ENCODE measurements at places on chromosomes 5 and 9.
A peak's percentile ranks its signal among the peaks of the same experiment; 100 is the strongest.

- no peak for DNase-seq
Measured at GRCh38 chr9:17422994-17423680, 155.7 kb upstream of the SH3GL2 start.

DNA sequence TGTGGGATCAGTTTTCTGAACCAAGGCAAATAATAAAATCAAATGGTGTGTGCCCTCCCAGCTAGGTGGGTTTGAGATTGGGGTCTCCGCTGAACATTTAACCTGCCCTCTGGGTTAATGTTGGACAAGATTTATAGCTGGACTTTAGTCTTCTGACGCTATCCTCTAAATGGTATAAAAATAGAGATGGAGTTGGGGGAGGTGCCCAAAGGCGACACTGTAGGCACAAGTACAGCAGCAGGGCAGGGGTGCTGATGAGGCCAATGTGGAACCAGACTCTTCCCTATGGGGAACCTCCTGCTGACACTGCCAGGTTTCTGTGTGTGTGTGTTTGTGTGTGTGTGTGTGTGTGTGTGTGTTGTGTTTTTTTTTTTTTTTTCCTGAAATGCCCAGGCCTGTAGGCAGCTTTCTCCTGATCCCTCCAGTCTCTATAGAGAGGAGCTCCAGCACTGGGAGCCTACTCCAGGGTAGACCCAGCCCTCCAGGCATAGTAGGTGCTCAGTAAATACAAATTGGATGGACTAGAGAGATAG is 37.9 kb downstream of the PCDH1 start:
- no peak for DNase-seq

DNA sequence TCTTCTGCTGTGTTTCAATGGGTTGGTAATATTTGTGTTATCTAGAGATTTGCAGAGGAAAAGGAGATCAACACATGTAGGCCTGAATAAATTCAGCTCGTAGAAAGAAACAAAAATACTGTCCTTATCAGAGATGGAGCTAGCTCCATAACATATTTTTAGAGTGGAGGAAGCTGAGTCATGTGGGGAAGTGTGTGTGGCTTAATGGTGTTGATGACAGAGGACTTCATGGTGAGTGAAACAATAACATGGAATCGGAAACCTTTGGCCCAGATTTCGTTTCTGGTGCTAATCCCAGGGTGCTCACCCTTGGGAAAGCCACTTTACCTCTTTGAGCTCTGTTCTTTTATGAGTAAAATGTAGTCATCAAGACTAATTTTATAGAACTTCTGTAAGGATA is 825.0 kb downstream of the TLR4 start:
- no peak for DNase-seq

- DNase-seq: no peak
Measured at GRCh38 chr5:76674330-76675066, 41.4 kb upstream of the F2R start.

DNA sequence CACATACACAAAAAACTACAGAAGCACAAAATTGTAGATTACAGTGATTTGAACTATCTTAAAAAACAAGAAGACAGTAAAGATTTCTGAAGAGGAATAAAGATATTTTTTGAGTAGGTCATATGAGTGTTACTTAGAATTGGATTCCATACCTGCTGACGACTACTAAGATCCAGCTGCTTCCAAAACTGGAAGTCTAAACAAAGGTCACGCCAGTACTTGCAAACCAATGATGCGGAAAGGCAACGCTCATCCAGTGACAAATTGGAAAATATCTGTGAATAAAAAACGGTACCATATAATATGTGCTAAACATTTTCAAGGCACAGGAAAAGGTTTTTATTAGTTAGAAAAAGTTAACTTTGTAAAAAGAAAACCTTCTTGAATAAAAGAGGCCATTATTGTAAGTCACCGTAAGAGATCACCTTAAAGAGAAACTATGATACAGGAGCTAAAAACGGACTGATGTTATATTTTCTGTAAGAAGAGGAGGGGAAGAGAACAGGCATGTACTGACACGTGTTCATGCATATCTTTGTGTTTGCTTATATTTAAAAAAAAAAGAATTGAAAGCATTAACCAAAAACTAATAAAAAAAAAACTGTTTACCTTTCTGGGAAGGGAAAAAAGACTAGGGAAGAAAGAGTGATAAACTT is 14.1 kb downstream of the FBXL17 start:
- no peak for DNase-seq

DNA sequence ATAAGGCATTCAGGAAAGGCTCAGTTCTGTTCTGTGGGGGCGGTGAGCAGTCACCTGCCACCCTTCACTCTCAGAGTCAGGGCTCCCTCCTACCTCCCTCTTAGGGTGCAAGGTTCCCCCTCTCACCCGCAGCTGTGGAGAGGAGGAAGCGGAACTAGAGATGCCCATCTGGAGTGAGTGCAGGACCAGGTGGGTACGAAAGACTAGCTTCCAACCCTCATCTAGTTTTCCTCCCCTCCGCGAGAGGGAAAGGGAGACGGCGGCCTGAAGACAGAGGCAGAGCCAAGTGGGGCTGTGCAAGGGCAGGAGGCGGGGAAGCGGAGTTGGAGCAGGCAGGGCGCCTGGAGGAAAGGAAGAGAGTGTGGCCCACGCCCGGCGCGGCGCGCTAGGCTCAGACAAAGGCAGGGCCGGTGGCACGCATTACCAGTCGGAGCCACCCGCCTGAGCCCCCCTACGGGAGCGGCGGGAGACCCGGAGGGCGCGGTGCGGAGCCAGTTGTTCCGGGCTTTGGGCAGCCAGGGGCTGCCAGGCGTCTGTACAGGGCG is 7.3 kb downstream of the PRR7 start:
- peak; percentile 68 for DNase-seq

DNA sequence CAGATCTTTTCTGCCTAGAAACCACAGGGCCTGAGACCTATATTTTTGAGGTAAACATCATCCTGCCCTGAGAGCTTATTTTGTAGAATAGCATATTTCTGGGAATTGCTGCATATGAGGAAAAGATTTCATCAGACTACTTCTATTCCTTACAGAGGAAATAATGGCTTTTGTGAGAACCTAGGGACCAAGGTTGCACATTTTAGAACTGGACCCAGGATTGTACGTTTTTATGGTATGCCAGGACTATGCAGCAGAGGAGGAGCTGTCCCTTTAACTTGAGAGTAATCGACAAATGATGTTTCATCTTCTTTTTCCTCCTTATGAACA is 2.2 kb upstream of the ALDH1A1 start:
- no peak for DNase-seq

DNA sequence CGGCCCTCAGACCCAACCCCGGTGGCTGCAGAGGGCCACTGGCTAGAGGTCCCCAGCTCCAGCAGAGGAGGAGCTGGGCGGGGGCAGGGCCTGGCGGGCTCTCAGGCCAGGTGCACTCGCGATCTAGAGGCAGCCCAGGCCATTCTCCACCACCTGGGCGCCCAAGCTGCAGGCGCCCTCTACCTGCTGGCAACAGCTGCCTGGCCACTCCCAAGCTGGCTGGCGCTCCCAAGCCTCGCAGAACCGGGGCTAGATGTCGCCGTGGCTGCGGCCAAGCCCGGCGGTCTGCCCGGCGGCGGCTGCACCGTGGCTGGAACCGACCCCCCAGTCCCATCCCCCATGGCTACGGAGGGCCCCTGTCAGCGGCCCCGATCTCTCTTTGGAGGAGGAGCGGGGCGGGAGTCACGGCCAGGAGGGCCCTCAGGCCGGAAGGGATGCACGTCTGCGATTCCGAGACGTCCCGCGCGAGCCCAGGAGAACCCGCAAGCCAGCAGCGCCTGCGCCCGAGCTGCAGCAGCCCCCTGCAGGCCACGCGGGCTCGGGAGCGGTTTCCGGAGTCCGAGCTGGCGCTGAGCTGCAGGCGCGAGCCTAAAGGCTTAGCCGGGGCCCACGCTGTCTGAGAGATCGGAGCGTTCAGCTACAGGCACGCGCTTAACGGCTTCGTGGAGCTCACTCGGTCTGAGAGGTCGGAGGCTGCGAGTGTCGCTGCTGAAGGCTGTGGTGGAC is 44.3 kb upstream of the BICD2 start:
- DNase-seq: peak; percentile 86

DNA sequence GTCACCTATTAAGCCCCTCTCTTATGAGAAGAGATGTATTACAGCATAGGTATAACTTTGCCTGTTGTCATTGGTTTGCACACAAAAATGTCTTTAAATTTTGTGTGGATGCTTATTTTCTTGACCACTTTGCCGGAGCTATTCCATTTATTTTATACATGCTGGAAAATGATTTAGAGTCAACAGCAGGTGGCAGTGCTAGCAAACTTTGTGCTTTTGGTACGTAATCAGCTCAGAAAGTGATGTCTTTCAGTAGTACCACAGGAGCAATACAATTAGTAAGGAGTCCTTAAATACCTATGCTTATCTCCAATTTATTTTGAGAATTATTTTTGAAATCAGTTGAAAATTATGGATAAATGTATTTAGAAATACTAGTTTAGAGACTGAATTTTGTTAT is 19.8 kb upstream of the NUDT12 start:
- DNase-seq: peak; percentile 51

GRCh38 chr9:38083858-38084555 is 15.0 kb upstream of the SHB start:
- DNase-seq: no peak

DNA sequence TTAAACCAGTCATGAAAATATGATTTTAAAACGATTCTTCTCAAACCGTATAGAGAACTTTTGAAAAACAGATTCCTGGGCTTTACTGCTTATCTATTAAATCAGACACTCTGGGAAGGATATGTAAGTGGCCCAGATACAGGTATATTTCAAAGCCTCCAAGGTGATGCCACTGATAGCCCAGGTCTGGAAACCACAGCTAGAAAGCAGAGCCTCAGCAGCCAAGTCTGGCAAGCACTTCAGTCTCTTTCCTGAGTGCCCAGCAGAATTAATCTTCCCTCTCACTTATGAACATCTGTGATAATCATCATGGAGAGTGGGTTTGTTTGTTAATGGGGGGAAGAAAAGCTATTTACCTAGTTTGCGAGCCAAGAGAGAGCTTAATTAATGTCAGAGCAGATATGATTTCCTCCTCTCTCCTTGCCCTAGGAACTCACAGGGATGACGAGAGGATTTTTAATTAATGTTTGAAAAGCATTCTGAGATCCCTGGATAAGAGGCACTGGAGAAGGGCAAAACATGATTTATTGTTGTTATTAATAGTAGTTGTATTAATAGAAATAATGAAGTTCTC is 368.4 kb downstream of the TLE1 start:
- no peak for DNase-seq

GRCh38 chr5:180975338-180975737 is 13.3 kb upstream of the BTNL3 start:
- DNase-seq: no peak

- no peak for DNase-seq
Measured at GRCh38 chr5:174790906-174791305, 66.5 kb downstream of the MSX2 start.

GRCh38 chr5:146962801-146963355 is 84.3 kb upstream of the PPP2R2B start:
- no peak for DNase-seq

DNA sequence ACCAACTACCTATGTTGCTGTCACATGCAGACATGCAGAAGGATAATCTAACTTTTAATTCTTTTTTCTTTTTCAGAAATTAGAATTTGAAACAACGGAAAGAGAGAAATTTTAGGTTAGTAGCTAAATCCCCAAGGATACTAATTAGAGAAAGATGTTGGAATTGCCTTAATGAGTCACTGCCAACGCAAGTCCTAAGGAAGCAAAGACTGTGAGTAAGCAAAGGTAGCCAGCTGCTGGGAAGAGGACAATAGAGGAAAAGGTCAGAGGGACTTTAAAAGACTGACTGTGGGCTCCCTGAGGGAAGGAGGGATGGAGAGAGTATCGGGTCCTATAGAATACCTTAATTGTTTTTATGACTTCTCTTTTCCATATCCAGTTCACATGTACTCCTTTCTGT is 461.9 kb upstream of the PAPPA start:
- no peak for DNase-seq

- no peak for DNase-seq
Measured at GRCh38 chr5:156481741-156482140, 154.8 kb downstream of the SGCD start.

DNA sequence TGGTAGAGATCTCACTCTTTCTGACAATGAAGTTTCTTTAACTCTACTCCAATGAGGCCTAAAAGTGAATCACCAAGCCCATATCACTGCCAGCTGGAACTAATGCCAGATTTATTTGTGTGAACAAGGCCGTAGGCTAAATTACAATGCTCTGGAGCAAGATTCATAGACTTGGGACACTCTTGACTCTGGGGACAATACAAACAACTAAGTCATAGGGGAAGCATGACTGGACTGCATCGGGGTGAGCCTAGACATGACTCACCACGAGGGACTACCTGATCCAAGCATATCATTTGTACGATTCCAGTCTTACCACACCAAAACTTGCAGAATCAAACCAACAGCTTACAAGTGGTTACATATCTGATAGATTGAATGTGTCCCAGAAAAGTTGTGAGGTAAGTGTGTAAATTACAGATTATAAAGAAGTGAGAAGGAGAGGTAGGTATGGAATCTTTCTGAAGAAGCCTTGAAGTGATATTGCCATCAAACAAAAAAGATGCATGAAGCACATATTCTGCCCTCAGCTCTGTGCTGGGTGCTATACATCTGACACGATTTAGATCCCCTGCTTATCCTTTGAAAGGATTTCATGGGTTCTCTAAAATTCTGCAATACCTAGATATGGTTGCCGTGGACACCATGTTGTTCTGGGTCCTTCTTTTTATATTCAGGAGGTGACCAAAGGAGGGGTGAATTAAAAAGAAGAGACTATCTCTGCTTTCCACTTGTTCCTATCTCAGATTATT is 199.3 kb upstream of the PDE4D start:
- DNase-seq: no peak

GRCh38 chr5:6159832-6160430 is 218.4 kb downstream of the MED10 start:
- DNase-seq: no peak

DNA sequence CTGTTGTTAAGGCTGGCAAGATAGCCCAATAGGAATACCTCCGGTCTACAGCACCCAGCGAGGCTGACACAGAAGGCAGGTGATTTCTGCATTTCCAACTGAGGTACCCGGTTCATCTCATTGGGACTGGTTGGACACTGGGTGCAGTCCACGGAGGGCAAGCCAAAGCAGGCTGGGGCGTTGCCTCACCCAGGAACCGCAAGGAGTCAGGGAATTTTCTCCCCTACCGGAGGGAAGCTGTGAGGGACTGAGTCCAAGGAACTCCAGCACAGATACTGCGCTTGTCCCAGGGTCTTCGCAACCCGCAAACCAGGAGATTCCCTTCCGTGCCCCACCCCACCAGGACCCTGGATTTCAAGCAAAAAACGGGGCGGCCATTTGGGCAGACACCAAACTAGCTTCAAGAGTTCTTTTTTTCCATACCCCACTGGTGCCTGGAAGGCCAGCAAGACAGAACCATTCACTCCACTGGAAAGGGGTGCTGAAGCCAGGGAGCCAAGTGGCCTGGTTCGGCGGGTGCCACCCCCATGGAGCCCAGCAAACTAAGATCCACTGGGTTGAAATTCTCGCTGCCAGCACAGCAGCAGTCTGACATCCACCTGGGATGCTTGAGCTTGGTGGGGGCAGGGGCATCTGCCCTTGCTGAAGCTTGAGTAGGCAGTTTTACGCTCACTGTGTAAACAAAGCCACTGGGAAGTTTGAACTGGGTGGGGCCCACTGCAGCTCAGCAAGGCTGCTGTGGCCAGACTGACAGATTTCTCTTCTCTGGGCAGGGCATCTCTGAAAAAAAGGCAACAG is 647.2 kb downstream of the BNC2 start:
- no peak for DNase-seq

- no peak for DNase-seq
Measured at GRCh38 chr5:149605998-149606724, 24.9 kb downstream of the ARHGEF37 start.
